Spinal cord (tissue), 10 donors: ENCODE measurements at places on chromosomes 12 and 14. TPM values are rescaled to one million over a fixed set of nuclear protein-coding genes. Genes with fewer than 3 reads are reported as not detected.

DNA sequence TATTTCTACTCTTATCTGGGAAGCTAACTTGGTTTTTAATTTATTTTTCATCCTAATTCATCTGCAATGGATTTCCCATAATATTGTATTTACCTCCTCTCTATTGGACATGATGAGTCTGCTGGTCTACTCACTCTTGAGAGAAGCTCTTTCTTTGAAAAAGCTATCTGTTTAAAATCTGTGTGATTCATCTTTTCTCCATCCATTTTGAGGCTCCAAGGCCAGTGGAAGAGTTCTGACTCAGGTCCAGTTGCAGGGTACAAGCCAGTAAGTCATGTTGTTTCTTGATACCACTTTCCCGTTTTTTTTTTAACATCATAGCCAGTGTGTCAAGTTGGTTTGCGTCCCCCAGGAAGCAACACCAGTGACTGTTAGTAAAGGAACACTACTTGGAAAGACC is 160.3 kb upstream of the BMP4 start:
- no peak for DNase-seq

BEST3 gene
- total RNA-seq, result 0.83 TPM

GRCh38 chr12:84035766-84036165 is 876.8 kb downstream of the SLC6A15 start:
- DNase-seq, result no peak

DNA sequence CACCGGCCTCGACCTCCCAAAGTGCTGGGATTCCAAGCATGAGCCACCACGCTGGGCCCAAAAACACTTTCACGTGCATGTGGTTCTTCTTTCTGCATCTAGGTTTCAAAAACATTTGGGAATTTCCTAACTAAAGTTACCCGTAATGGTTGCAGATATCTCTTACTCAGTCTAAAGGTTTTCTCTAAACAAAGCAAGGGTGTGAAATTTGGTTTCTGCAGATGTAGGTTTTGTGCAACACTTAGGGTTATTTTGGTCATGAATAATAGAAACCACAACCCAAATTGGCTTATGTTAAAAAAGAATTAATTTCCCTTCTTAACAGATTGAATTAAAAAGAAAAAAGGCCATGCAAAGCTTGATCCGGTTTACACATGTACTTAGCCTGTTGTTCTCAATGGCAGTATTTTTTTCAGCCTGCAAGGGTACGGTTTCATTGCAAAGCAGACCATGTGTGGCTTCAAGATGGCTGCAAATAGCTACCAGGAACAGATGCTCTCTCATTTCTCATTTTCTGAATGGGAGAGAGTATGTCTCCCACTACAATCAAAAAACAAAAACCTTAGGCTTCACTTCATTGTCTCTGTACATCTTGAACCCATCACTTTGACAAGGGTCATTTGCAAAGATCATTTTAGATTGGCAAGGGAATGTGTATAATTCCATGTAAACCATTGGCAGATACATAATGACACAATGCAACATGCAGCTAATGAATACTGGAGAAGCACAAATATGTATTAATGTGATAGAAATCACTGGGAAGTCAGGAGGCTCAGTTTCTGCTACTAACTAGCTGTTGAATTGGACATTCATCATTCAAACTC is 491.2 kb upstream of the FLRT2 start:
- no peak for DNase-seq

- no peak for DNase-seq
These were observed 87.7 kb upstream of the FOXN3 start for GRCh38 chr14:89504602-89505313.

KRT71 gene
- not detected for total RNA-seq

DNA sequence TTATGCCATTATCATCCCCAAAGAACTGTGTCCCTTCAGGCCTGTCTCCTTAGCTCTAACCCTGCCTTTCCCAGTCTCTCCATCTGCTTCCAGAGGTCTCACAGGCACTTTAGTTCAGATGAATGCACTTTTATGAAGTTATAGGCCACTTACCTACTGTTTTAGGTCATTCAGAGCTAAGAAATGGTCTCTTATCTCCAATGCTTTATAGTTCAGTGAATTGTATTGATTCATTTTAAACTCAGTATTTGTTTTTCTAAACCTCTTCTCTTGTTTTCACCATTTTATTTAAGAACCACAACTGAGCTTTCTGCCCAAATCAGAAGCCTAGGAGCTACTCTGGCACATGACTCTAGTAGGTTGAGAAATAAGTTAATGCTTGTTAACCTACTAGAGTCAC is 197.5 kb upstream of the ATP2B1 start:
- DNase-seq, result no peak

UBR7 gene
- total RNA-seq, result 40.1 TPM

- DNase-seq, result no peak
These were observed 17.0 kb downstream of the TMEM116 start for GRCh38 chr12:111995782-111996480.

GRCh38 chr12:79983986-79984620 is 49.2 kb upstream of the PPP1R12A start:
- no peak for DNase-seq

CBLN3 gene
- 2.4 TPM for total RNA-seq

- DNase-seq, result no peak
These were observed 61.2 kb upstream of the GRIP1 start for GRCh38 chr12:66739940-66740651.

DNA sequence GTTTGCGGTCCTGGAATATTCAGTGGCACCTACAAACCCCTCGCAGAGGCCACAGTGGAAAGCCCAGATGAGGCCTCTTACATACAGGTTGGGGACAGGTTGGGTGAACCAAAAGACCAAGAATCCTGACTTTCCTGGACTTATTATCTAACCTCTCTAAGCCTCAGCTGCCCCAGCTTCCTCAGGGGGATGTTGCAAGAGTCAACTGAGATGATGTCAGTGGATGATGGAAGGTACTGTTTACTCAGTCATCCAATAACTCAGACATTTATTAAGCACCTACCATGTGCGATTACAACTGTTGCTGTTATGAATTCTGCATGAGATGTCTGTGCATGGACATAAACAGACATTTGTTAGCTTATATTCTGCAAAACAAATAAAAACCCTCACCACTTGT is 72.8 kb downstream of the RFX4 start:
- no peak for DNase-seq

DNA sequence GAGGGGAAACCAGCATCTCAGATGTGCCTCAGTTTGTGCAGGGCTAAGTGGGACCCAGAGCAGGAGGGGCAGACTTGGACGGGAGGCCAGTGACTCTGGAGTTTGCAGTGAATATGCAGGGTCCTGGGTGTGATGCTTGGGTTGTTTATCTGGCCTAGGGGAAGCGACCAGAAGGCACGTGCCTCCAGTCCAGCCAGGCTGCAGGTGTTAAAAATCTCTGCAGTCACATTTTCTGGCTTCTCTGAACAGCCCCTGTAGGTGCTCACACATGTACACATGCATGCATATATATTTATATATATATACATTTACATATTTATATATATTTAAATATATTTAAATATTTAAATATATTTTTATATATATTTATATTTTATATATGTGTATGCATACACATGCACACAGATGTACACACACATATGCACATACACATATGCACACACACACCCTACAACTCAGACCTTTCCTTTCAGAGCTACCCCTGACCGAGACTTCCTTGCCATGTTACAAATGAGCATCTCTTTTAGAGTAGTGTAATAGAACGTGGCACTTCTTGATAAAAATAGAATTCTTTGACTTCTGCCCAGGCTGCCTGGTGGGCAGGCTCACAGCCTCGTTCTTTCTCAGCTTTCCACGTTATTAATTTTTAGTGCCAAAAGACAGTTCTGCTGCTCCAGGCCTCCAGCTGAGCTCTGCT is 26.8 kb upstream of the TCL1B start:
- no peak for DNase-seq

- DNase-seq, result no peak
These were observed 144.7 kb upstream of the FUT8 start for GRCh38 chr14:65267856-65268255.

BIN2 gene
- 5.6 TPM for total RNA-seq

DNA sequence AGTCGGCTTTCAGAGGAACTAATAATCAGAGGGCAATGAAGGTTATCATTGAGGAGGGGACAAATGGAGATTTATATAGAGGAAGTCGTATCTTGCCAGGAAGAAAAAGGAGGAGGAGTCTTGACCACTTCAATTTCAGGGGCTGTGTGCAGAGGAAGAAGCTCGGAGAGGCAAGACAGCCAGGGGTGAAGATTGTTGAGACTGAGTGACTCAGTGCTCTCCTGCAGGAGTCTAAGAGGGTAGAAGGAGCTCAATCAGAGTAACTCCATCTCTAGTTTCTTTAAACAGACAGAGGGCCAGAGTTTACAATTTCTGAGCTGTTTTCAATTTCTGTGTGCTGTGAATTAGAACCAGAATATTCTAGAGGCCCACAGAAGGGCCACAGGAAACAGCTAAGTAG is 439.3 kb upstream of the PRICKLE1 start:
- no peak for DNase-seq

TCP11L2 gene
- total RNA-seq, result 40.3 TPM
